Astrocyte of the spinal cord (primary cell): ENCODE measurements at places on chromosomes 2 and 18.

- DNase-seq, result peak; percentile 97
Observed at GRCh38 chr2:7007846-7008741, 90.9 kb downstream of the RNF144A start.

GRCh38 chr18:61569176-61569892, 236.1 kb downstream of the CDH20 start:
- DNase-seq, result peak; percentile 80

- DNase-seq, result peak; percentile 94
Observed at GRCh38 chr2:236535024-236535423, 34.6 kb upstream of the ACKR3 start.

DNA sequence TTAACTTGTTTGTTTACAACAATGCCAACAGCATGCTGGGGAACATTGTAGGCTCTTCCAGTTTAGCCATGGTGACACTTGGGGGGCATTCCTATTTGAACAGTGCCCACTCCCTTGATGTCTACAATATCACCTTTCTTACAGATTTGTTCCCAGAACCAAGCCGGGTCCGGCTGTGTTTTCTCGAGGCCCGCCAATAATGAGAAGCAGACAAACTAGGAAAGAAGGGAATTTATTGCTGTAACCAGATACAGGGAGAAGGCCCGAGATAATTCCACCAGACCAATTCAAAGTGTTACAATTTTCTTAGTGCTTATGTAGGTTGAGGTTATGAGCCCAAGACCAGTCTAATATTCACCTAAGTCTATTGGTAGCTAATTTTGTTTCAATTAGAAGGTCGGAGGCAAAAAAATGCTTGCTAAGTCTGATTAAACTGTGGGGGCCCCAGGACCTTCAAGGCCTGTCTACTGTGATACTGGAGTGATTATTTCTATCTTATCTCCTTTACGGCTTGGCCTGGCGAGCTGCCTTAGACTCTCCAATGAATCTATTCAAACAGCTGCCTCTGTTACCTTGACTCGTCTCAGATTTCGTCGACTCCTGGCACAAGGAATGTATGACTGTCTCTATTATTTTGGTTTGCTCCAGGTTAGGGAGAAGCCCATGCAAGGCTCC, 59.1 kb upstream of the PSME4 start:
- no peak for DNase-seq

- no peak for DNase-seq
Observed at GRCh38 chr2:164975891-164976290, 20.6 kb upstream of the SLC38A11 start.
